ENCODE measurements at places on chromosomes 4 and X. TPM values are rescaled to one million over a fixed set of nuclear protein-coding genes. Genes with fewer than 3 reads are reported as not detected.

- DNase-seq = no peak
These were observed 142.6 kb upstream of the LEF1 start for GRCh38 chr4:108311313-108311712.

DNA sequence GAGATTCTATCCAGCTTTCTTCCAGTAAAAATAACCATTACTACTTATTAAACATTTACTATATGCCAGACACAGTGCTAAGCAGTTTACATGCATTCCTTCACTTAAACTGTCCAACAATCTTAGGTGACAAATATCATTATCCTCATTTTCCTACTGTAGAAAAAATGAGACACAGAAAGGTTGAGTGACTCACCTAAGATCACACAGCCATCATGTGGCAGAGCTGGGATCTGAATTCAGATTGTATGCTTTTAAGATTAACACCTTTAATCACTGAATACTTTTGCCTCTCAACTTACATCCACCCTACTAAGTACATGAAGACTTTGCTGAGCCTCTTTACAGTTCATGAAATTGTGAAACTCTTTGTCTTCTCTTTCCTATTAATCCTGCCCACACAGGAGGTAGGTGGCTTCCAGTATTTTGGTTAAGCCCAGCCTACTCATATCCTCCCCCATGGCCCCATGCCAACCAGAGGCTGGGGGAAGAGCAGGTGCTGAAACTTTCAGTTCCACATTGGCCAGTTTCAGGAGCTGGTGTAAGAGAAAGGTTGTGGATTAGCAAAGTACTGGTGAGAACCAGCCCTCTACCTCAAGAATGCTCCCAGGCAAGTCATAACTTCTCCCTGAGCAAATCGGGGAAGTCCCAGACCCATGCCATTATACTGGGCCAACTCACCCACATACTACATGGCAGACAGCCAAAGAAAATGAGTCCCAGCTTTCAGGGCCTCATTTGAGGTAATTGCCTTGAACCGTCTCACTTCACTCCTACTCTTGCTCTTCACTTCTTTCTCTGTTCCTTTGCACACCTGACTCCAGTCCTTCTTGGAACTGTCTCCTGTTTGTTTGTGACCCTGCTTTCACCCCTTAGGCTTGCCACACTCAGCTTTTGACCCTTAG lies 211.1 kb downstream of the GUCY2F start:
- peak; percentile 57 for DNase-seq

GRCh38 chr4:150181536-150181935 lies 103.3 kb downstream of the DCLK2 start:
- DNase-seq = no peak

- DNase-seq = no peak
These were observed 24.3 kb downstream of the ADD1 start for GRCh38 chr4:2867758-2868491.

- DNase-seq = no peak
These were observed 45.3 kb downstream of the TSC22D3 start for GRCh38 chrX:107730298-107730655.

DNA sequence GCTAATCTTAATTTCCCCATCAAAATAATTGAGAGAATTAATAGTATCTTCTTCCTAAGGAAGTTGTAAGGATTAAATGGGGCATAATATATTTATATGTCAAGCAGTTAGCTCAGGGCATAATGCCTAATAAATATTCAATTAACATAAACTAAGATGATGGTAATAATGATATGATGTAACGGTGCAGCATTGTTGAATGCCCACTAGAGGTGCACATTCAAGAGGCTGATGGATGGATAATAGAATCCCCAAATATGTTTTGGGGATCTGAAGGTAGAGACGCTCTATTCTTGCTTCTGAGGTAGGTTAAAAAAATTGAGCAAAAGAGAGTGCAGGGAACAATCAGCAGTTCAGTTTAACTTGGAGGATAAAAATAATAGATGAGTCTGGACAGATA lies 37.1 kb downstream of the ATOH1 start:
- DNase-seq = no peak

- DNase-seq = no peak
These were observed 75.5 kb downstream of the ANXA10 start for GRCh38 chr4:168167714-168168284.

- DNase-seq = no peak
These were observed 746.9 kb downstream of the FAT4 start for GRCh38 chr4:126061655-126062054.

GRCh38 chr4:165403048-165403447 lies 24.2 kb downstream of the CPE start:
- DNase-seq = no peak

Gene SMIM14
- total RNA-seq = 4.4 TPM

Gene SPIN2B
- total RNA-seq = 10.6 TPM

Gene CDS1
- total RNA-seq = 0.28 TPM

Gene PAGE2
- total RNA-seq = not detected

Data from activated T-cell treated with anti-CD3 and anti-CD28 coated beads, Interleukin-2, amount 50 U/mL, for 72 hours (primary cell).